ENCODE measurements at places on chromosomes 11 and 22. TPM values are rescaled to one million over a fixed set of nuclear protein-coding genes. Genes with fewer than 3 reads are reported as not detected.

DNA sequence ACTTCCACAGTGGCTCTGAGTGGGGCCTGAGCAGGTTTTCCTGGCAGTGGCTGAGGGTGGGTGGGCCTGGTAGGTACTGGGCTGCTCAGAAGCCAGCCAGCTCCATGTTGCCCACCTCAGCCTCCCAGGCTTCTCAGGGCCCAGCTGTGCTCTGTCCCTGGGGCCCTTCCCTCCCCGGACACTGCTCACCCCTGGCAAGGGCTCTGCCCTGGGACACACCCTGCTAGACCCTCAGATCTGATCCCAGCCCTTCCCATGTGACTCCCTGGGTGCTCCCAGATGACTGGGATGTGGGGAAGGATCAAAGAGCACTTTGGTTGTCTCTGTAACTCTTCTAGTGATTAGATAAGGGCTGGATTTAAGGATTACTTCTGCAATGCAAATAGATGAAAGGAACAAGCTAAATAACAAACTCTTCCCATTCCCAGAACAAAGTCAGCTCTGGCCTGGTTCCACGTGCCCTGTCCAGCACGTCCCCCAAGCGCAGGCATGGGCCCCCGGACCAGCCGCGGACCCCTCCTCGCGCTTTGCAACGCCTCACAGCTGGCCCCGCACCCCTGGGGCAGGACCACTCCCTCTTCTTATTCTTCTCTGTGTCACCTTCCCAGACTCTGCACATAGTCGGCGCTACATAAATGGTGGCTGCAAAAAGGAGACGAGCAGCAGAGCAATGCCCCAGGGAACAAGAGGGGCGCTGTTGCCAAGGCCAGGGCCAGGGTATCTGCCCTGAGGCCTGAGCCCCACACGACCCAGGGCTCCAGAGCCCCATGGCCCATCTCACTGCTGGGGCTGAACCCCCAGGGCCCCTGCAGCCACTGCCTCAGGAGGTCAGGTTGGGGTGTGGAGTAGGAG, 5.7 kb upstream of the KRTAP5-6 start:
- DNase-seq = no peak

DNA sequence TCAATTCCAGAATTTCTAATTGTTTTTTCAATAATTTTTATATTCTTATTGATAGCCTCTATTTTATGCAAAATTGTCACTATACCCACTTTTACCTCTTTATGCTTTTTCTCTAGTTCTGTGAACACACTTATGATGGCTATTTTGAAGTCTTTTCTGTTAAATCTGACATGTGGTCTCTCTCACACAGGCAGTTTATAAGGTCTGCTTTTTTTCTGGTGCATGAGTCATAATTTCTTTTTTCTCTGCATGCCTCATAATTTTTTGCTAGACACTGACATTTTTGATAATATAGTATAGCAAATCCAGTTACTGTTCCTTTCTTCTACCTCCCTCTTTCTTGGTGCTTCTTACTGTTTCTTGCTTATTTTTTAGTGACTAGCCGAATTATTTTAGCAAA, 36.0 kb downstream of the ZBTB44 start:
- no peak for DNase-seq

GRCh38 chr11:104968856-104969776, 742 bp upstream of the CASP4 start:
- DNase-seq = peak; percentile 58

GRCh38 chr22:35475545-35475944, 65.1 kb upstream of the RASD2 start:
- no peak for DNase-seq

GRCh38 chr11:72642043-72642883, 32.0 kb downstream of the PDE2A start:
- peak; percentile 56 for DNase-seq

- DNase-seq = no peak
Measured at GRCh38 chr11:34175284-34176019, 70.0 kb downstream of the NAT10 start.

- DNase-seq = no peak
Measured at GRCh38 chr11:116771935-116772334, 852 bp downstream of the BUD13 start.

- DNase-seq = no peak
Measured at GRCh38 chr11:130388607-130389205, 39.7 kb downstream of the ADAMTS8 start.

DNA sequence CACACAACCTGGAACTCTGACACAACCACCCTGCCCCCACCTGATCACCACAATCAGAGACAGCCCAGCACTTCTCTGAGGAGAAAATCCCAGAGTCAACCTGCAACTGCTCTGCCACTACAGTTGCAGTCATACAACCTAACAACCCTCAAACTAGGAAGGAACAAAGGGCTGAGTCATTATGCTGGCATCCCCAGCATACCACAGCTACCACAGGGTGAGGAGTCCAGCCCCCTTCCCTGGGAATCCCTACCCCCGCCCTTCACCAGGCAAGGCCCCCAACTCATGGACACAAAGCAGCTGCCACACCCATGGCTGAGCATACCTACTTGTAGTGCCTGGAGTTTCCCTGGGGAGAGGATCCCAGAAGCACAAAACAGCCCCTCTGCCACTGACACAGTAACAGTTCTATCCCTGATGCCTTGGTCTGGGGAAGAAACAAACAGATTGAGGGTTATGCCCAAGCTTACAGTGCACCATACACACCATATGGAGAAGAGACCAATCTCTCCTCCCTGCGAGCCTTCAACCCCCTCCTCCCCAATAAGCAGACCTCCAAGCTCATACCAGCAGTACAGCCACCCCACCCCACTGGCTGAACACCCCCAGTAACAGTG, 68.5 kb upstream of the C11orf58 start:
- no peak for DNase-seq

DNA sequence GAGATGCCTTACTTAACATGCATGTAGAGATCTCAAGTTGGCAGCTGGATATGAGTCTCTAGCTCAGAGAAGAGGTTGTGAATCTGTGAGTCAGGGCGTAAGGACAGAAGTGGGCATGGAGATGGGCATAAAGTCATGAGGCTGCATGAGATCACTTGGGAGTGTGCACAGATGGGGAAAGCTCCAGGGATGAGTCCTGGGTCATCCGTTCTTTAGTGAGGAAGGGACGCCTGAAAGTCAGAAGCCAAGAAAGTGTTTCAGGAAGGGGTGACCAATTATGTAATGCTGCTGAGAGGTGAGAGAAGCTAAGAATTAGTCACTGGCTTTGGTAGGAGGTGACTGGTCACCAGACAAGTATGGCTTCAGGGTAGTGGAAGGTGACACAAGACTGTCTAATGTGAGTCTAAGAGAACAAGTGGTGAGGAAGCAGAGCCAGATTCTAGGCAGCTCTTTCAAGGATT, 6.7 kb downstream of the ACP2 start:
- no peak for DNase-seq

DNA sequence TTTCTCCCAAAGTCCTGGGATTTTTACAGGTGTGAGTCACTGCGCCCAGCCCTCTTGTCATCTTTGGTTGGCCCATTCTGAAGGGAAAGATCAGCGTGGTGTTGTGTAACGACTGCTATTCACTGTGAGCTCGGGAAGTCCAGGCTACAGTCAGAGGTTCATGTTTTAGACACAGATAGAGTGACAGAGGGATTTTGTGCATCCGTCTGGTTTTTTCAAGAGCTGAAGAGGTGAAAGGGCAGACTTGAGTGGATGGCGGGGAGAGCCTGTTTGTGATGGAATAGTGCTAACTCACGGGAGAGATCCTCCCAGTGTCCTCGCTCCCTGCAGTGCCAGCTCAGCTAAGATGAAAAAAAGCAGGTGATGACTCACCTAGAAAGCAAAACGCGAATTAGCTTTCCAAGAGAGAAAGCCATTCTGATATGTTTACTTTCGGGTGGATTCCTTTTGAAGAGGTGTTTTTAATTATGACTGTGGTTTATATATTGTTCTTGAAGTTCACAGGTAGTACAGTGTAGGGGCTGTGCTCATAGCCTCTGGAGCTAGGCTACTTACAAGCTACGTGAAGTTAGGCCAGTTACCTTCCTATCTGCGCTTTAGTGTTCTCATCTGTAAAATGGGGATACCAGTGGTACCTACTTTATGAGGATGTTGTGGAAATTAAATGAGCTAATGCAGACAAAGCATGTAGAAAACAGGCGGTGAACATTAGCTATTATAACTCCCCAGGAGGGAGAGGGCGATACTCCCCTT, 67.2 kb downstream of the C11orf91 start:
- no peak for DNase-seq

DNA sequence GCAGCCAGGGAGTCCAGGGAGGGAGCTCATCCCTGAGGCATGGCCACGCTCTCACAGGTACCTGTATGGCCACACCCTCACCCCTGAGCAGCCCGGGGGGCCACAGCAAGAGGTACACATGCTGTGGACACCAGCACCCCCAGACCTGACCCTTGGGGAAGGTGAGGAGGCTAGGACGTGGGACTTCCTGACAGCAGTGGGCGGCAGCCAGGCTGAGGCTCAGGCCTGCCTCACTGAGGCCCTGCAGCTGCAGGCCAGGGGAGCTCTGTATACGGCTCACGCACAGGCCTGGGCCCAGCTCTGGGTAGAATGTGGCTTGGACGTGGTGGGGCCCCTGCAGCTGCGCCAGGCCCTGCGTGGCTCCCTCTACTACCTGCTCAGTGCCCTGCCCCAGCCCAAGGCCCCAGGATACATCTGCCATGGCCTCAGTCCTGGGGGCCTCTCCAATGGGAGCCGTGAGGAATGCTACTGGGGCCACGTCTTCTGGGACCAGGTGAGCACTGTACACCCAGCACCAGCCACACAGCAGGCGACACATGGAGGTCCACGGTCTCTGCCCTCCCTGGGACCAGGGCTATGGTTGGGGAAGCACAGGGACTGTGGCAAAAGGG, 1.8 kb downstream of the PGGHG start:
- peak; percentile 15 for DNase-seq

GRCh38 chr11:126747315-126747714, 253.3 kb downstream of the KIRREL3 start:
- no peak for DNase-seq

HSPB2 gene
- total RNA-seq = 38.0 TPM

SCUBE1 gene
- total RNA-seq = 0.03 TPM

WNT7B gene
- not detected for total RNA-seq

MYBPC3 gene
- 1,256 TPM for total RNA-seq

Measured in right cardiac atrium (tissue), 5 donors.